CD4-positive, alpha-beta T cell treated with Interleukin-4 for 1 hour (primary cell): ENCODE measurements at places on chromosomes 3 and 15.

DNA sequence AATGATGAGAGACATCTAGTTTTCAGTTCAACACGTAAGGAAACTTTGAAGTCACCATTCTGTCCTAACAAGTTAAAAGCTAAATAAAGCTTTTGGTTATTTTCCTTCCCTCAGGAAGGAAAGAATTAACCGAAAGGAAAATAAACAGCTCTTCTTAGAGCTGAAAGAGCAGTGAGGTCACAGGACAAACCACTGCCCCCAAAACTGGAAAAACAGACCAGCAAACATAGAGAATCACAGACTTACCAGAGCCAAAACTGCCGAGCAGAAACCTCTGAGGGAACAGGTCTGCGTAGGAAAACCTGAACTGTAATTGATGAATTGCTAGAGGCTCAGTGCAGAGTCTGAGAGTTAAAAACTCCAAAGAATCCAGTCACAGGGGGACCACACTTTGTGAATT lies 14.7 kb downstream of the USP50 start:
- no peak for DNase-seq

- DNase-seq = no peak
Observed at GRCh38 chr15:25780479-25781255, 82.5 kb downstream of the ATP10A start.

DNA sequence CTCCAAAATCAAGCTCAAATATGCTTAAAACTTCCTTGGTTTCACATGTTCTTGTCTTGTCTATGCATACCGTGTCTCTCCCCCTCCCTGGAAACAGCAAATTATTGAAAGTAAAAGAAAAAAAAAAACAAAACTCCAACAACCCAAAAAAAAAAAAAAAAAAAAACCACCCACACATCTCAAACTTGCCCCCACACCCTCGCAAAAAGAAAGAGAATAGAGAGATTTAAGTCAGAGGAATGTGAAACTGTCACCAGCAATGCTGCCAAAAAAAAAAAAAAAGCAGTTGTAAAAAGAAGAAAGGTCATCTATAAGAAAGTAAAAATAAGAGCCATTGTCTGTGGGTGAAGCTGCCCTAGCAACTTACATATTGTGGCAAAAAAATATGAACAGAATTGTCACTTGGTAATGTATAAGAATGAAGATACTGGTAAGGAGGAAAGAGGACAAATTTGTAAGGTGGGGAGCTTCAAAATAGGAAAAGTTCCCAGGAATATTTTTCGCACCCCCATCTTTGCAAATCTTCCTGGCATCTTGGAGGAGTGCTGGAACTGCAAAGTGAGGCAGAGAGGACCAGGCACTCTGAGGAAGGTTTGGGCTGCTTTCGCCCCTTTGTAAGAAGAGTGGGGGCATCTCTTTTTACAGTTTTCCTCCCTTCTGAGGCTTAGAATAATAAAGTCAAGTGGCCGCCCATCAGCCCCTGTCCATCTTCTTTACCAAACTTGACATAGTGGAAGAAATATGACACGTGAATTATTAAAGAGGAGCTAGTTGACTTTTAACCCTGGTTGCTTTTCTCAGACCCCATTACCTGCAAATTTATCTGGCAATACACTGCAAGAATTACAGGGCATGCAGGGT lies 81.8 kb downstream of the NR2F2 start:
- no peak for DNase-seq

GRCh38 chr3:158458464-158458863 lies 112.5 kb upstream of the MLF1 start:
- DNase-seq = no peak

GRCh38 chr3:176824811-176825210 lies 372.5 kb downstream of the TBL1XR1 start:
- no peak for DNase-seq

DNA sequence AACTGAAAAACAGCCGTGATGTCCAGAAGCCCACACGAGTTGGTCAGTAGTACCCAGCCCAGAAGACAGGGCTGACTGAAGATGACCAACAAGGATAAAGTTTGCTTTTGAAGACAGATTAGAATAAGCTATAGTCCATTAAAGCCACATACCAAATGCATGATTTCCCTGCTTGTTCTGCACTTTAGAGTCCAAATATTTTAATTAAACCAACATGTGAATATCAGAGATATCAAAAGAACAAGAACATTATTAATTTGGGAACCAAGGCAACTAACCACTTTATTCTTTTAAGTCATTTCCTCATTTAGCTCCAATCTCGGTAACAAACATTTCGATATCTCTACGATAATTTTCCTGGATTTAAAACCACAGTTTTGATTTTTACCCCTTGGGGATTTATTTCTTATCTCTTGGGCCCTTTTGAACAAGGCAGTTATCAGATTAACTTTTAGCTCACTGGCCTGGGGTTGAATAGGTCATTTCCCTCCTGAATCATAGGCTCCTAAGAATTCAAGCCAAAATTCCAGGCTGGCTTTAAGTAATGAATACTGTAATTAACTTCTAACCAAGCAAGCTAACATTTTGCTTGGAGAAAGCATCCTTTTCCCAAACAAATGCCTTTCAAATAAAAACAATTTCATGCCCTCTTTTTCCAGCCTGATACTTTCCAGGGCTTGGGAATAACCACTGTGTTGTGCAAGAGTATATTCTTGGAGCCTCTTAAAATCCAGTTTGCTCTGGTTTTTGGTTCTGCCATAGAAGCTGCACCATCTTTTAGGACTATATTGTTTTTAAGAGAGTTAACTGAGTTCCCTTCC lies 102.9 kb upstream of the NR2E3 start:
- no peak for DNase-seq

GRCh38 chr15:88454867-88455810 lies 12.0 kb downstream of the MRPL46 start:
- peak; percentile 24 for DNase-seq

- DNase-seq = no peak
Observed at GRCh38 chr3:190696777-190697501, 165.6 kb downstream of the GMNC start.

- DNase-seq = no peak
Observed at GRCh38 chr15:40548610-40549009, 16.2 kb downstream of the CCDC32 start.

DNA sequence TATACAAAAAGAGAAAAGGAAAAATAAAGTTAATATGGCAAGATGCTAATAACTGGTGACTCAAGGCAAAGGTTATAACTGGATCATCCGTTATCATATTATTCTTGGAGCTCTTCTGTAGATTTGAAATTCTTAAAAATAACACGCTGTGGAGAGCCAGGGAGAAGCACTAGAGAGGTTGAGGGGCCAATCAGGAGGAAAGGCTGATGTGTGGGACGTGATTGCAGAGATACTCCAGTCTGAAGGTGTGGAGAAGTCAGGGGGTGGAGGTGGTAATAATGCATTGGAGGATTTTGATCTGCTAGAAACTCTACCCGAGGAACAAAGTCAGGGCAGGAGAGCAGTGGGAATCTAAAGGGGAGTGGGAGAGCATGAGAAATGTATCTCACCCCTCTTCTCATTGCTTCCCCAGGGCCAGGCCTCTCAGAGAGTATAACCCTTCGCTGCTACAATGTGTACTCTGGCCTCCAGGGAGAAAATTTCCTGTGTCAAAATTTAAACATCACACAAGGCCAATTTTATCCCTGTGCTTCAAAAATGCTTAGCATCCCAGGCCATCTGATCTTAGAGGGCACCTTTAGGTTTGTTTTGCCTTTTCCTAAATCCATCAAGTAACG lies 211.5 kb upstream of the SEMA6D start:
- DNase-seq = no peak

DNA sequence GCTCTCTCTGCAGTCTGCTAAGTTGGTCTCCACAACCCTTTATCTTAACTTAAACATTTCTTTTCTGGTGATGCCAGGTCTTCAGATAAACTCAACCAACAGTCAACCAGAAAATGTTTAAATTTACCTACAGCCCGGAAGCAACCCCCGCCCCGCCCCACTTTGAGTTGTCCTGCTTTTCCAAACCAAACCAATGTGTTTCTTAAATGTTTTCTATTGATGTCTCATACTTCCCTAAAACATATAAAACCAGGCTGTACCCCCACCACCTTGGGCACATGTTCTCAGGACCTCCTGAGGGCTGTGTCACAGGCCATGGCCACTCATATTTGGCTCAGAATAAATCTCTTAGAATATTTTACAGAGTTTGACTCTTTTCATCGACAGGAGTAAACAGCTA lies 13.2 kb upstream of the GPR160 start:
- no peak for DNase-seq

DNA sequence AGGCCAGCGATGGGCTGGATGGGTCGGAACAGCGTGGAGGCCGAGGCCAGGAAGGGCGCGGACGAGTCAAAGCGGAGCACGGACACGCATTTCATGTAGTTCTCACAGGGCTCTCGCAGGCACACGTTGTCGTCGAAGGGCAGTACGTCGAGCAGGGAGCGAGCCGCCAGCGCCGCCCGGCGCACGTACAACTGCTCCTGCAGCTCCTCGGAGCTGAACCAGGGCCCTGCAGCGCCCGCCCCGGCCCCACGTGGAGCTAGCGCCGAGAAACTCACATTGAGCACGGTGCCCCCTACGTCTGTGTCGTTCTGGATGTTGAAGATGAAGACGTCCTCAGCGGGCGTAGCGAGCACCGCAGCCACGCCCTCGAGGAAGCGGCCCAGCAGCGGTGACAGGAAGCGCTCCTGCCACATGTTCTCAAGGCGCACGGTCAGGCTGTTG lies 5.8 kb downstream of the CELSR3 start:
- DNase-seq = peak; percentile 51

- DNase-seq = peak; percentile 16
Observed at GRCh38 chr3:188507244-188507720, 353.3 kb downstream of the LPP start.

GRCh38 chr3:105899516-105899915 lies 30.7 kb upstream of the CBLB start:
- no peak for DNase-seq

GRCh38 chr3:69231929-69232440 lies 109.6 kb upstream of the LMOD3 start:
- DNase-seq = no peak

DNA sequence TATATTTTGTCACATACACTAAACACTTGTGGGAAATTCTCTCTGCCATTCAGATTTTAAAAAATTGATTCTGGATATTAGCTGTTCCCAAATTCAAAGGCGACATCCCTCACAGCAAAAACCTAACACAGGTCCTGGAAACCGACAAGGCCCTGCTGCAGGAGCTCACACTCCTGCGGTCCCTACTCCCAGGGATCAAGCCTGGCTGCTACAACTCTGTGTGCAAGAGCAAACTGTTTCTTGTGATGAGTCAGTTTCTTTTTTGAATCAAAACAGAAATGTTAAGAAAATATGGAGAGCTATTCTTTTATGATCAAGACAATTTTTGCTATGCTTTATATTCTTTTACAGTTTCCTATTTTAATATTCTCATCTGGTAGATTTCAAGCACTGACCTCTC lies 51.0 kb upstream of the TJP1 start:
- no peak for DNase-seq

- no peak for DNase-seq
Observed at GRCh38 chr3:115977866-115978265, 354.6 kb downstream of the GAP43 start.

- DNase-seq = no peak
Observed at GRCh38 chr3:123054109-123054778, 12.6 kb upstream of the PDIA5 start.

DNA sequence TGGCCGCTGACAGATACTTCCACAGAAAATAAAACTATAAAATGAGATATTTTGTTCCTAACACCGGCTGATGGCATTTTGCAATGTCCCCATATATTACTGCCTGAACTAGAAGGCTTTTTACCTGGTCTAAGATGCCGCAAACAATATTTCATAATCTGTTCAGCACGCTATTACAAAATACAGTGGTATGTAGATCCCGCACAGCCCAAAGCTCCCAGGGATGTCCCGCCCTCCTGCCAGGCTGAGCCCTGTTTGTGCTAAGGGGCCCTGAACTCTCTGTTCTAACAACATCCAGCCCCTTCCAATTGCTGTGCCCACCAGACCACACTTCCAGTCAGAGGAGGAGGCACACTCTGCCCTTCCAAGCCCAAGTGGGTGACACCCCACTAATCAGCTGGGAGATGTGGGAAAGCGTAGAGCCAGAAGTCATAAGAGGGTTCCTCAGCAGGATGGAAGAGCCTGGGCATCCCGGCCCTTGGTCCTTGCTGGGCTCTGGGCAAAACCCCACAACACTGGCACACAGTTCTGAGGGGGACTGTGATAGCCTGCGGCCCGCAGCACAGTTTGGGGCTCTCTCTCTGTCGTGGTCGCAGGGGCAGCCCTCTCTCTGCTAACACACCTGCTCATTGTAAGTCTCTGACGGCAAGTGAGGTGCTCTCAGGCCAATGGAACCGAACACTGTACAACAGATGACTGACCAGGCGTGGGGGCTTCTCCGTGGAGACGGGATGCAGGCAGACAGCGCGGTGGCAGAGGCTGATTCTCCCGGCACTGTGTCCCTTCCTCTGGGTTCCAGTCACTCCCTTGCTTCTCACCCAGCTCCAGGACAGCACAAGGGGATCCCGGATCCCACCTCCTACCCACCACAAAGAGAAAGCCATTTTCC lies 55.2 kb downstream of the PCSK6 start:
- DNase-seq = no peak

DNA sequence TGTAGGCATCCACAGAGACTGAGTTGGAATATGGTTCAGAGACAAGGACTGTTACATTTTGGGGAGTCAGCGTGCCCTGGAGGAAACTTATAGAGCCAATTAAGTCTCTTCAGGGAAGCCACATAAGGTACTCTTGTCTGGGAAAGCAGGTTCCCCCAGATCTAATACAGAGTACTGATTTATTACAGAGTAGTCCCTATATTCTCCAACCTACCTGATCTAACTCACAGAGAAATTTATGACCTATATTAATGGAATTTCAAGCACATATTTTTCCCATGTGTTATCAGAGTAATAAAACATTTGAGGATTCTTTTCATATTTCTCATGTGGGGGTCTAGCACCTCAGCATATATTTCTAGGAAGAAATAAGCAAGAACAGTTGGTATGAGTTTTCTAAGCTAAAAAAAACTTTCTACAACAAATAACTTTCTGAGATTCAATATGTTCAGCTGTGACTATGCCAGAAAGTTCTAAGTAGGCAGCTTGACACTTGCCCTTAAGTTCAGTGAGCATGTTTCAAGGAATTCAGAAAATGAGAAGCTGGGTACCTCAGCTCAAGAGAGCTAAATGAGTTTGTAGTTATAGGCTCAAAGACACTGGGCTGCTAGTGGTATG lies 75.3 kb upstream of the COL8A1 start:
- DNase-seq = no peak

DNA sequence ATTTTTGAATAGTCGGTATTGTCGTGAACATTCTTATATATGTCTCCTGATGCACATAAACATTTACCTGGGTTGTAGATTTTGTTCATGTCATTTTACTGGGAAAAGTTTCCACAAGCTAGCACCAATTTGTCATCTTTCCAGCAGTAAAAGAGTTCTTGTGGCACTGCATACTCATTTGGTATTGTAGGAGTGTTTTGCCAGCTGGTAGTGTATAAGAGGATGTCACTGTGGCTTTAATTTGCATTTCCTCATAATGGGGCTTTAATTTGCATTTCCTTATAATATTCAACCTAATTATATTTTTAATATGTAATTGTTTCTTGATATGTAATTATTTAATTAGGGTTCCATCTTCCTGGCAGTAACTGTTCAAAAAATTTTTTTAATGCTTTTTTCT lies 21.2 kb upstream of the TNFSF10 start:
- DNase-seq = no peak

GRCh38 chr3:150691414-150692040 lies 12.2 kb downstream of the ERICH6 start:
- no peak for DNase-seq

GRCh38 chr15:98062869-98063268 lies 102.4 kb downstream of the ARRDC4 start:
- DNase-seq = no peak
